ENCODE measurements at places on chromosomes 16 and 17.

- DNase-seq = no peak
Observed at GRCh38 chr17:62821189-62822079, 13.3 kb upstream of the MARCHF10 start.

DNA sequence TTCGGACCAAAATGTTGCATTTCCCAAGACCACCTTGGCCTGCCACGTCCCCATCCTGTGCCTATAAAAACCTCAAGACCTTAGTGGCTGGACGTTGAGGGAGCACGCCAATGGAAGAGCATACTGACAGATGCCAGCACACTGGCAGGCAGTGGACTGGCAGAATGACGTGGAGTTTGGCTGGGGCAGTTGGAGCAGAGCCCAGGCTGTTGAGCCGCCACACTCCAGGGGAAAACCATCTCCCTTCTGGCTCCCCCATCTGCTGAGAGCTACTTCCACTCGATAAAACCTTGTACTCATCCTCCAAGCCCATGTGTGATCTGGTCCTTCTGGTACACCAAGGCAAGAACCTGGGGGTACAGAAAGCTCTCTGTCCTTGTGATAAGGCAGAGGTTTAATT lies 494.1 kb downstream of the CDH11 start:
- no peak for DNase-seq

DNA sequence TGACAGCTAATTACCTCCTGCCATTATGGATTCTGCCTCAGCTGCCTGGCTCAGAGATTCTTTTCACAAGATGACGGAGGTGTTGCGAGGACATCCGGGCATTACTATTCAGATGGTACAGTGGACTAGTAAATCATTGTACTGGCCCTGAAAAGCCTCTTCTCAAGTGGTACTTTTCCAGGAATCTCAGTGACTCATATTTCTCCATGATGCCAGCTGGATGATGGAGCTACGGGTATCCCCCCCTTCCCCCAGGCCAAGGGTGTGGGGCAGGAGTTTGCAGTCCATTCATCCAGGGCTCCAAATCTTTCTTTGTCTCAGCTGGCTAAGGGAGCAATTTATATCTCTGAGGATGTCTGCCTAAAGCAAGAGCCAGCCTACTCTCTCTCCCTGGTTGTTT lies 107.7 kb upstream of the GPR139 start:
- DNase-seq = no peak

- no peak for DNase-seq
Observed at GRCh38 chr17:41810659-41811548, 845 bp downstream of the P3H4 start.

DNA sequence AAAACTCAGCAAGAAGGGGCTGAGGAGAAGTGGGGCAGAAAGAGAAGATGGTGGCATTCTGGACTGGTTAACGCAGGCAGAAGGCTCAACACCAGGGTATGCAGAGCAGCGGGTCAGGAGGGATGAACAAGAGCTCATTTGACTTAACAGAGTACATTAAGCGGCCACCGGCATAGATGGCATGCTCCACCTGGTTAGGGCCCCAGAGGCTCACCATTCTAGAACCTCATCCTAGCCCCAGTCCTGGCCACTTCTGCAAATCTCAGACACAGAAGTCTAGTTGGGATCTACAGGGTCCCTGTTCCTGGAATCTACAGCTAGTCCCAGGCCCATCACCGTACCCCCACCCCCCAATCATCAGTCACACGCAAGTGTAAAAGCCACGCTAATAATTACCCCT lies 1.7 kb upstream of the MYO1C start:
- DNase-seq = no peak

- no peak for DNase-seq
Observed at GRCh38 chr17:43823350-43824084, 9.4 kb downstream of the MPP3 start.

DNA sequence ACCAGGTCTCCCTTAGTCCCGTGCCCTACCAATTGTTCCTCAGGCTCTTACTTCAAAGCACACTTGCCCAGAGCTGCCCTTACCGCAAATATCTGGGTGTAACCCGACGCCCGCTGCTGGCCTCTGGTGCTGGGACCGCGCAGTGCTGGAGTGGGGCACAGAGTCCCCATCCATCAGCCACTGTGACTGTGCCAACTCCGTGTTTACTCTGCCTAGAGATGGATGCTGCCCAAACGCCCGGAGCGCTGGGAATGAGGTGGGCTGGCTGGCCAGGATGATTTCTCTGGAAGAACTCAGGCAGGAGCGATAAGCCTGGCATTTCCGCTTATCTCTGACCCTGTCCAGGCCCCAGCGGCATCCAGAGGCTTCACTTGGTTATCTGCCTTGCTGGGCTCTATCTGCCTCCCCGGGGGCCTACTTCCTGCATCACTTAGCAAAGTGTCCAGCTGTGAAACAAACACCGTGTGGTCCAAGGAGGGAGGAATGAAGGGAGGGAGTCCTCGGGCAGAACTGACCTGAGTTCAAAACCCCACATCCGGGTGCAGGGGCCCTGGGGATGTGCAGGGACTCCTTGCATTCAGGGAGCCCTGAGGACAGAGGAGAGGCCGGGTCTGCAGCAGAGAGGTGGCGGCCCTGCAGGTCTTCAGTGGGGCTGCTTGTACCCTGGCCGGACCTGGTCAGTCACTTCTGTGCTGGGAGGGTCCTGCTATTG lies 9.4 kb upstream of the MYLK3 start:
- DNase-seq = no peak

DNA sequence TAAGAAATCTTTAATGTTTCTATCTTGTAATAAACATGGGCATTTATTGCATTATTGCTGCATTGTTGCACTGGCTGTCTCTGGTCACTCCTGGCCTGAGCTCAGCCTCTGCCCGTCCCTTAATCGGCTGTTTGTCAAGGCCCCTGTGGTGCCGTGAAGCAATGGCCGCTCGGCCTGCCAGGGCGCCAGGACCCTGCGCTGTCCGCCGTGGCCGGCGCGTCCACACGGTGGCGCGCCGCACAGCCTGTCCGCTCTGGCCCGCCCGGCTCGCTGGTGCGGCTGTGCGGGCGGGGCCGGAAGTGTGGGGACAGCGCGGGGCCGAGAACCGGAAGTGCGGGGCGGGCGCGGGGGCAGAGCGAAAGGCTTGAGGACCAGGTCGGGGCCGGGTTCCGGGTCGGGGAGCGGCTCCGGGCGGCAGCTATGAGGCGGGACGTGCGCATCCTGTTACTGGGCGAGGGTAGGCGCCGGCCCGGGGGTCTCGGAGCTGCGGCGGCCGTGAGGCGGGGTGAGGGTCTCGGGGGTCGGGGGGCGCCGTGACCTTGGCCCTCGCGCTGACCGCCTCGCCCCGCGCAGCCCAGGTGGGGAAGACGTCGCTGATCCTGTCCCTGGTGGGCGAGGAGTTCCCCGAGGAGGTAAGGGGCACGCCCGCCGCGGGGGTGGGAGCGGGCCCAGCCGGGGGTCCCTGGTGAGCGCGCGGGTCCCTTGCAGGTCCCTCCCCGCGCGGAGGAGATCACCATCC lies at the start of gene RHOT2:
RHOT2 (plus strand) TSS at position 353 of the 739 bp plus-strand sequence; CDS start at position 421, 68 bp downstream.
- peak; percentile 85 for DNase-seq

DNA sequence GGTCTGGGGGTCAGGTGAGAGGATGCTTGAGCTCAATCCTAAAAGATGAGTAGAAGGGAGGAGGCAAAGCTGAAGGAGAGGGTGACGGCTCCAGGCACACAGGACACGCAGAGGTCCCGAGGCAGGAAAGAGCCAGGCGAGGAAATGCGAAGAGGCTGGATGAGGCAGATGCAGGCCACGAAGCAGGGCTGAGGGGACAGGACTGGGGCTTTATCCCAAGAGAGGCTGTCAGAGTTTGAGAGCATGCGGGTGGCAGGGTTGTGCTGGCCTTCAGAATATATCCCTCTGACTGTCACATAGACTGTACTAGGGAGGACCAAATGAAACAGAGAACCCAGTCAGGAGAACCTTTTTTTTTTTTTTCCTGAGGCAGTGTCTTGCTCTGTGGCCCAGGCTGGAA lies 100.2 kb downstream of the RMI2 start:
- DNase-seq = no peak

DNA sequence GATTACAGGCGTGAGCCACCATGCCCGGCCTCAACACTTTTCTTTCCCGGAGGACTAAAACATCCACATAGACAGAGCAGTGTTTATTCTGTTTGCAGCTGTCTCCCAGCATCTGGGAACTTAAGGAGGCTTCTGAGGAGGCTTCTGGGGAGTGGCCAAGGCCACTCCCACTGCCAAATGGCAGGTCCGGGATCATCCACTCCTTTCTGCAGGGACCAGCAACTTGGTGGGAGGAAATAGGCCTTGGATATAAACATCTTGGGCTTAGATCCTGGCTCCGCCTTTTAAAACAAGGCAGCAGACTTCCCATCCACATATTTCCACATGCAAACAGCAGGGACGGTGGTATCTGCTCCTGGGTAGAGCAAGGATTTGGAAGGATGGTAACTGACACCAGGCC lies 14.1 kb upstream of the SPATA32 start:
- no peak for DNase-seq

DNA sequence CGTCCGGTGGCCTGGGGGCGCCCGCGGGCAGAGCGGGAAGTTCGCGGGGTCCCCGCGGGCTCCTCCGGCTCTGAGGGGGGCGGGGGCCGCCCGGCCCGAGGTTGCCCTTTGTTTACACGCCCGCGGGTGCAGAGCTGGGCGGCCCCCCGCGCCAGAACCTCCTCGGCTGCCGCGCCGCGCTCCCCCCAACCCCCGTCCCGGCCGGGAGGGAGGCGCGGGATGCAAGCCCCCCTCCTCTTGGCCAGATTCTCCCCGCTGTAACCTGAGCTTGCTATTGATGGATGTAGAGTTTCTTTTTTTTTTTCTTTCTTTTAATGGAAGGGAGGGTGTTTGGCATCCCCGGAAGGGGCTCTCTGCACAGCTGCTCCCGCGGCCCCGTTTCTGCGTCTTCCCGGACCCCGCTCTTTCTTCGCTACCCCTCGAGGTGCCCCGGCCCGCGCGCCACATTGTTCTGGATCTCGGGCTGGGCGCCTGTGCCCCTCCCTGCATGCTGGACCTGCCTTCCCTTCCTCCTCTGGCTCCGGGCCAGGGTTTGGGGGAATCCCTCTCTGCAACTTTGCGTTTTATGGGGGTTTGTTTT lies 646 bp downstream of the CBX2 start:
- DNase-seq = no peak

GRCh38 chr17:21058098-21058893 lies 15.5 kb upstream of the USP22 start:
- DNase-seq = no peak

DNA sequence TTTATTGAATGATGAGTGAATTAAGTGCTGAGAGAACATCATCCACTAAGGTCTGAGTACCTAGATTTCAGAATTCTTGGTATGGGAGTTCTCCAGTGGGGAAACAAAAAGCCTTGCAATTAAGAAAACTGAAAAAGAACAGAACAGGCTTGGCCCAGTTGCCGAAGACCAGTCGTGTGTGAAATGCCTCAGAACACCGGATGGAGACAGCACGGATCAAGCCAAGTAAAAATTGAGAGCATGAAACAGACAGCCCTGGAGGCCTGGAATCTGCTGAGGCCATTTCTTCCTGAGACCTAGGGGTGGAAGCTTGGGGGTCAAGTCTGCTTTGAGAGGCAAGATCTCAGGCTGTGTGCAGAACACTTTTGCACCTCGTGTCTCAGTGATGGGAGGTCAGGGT lies 43.3 kb downstream of the GRIN2A start:
- DNase-seq = no peak

GRCh38 chr17:39628655-39629493 lies 2.1 kb downstream of the PPP1R1B start:
- DNase-seq = no peak

DNA sequence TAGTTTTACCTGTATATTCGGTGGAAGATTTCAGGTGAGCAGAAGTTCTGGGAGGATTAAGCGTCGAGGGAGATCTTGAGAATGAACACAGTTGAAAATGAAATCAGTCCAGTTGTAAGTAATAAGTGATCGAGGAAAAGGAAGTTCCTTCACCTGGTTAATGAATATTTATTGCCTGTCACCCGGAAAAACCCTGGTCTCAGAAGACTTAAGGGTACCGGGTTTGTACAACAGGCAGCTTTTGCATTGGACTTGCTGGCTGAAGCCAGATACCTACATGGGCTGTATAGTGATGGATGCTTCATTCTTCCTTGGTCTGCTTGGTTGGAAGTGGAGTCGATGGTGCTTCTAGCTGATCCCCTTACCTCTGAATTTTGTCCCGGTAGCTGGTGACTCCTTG lies 72.7 kb downstream of the PRKCA start:
- no peak for DNase-seq

GRCh38 chr16:24863582-24864437 lies 18.0 kb downstream of the SLC5A11 start:
- no peak for DNase-seq

DNA sequence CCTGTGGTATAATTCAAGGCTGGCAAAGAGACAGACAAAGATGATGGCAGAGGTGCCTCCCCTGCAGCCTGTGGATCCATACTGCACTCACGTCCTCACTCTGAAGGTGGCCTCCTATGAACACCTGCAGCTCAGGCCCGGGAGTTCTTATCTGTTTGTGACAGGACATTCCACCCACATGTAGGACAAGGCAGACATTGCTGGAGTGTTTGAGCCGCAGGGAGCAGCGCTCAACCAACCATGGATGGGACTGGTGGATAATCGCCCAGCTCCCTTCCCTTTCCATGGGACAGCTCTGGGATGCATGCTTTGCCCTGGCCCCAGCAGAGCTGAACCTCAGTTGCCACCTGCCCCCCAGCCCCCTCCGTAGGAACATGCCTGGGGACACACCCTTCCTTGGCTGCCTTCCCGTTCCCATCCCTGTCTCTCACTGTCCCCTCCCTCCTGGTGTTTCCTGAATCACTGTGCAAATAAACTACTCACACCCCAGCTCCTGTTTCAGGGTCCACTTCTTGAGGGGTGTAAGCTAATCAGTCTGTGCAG lies 22.2 kb downstream of the ITPRIPL2 start:
- no peak for DNase-seq

- no peak for DNase-seq
Observed at GRCh38 chr16:683396-684070, 601 bp downstream of the JMJD8 start.

DNA sequence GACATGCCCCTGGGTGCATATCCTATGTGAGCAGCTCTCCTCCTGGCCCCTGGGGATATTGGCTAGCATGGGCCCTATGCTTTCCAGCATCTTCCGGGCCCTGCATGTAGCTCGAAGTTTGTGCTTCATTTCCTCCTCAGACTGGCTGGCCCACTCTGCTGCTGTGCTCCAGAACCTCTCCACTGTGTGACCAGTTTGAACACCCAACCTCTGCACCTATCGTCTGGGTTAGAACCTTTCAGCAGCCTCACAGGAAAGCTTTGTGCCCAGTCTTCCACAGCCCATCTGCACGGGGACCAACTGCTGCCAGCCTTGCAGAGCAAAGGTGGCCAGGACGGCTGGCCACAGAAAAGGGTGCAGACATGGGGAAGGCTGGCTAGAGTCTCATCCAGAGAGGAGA lies 10.2 kb upstream of the CLEC18B start:
- no peak for DNase-seq

DNA sequence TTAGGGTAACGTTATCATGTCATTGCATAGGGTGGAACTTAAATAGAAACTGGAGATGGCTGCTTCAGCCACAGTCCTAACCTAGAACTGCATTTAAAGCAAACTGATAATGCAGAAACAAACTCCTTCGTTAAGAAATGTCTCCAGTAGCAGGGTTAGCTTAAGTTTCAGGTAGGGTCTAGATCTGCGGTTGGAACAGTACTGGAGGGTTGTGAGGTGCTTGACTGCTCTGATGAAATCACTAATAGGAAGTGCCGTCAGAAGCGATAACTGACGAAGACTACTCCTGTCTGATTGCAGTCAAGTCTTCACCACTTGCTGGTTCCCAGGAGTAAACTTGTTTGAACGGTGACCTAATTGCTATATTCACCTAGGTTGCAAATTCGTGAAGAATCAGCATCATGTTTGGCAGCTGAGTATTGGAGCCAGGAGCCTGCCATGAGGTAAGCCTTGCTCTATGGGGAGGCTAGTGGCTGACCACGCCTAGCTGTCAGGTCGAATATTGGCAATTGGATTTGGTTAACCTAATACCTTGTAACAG lies 24.5 kb downstream of the TRPV2 start:
- no peak for DNase-seq
